Fibroblast of skin of scalp (primary cell): ENCODE measurements at places on chromosomes 4 and X.

DNA sequence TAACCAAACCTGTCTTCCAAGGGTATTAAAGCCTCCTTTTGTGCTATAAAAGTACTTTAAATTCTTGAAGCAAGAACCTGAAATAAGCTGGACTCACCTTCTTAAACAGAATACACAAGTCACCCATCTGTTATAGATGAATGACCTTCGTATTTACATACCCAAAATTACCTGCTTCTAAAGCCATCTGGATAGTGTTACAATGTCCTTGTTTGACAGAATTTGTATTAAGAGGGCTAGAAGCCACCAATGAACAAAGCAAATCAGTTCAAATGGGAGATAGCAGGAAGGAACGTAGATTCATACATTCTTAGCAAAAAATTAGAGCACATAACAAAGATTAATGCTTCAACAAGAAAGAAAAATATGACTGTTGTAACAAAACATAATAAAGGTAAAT lies 33.7 kb upstream of the CCSER1 start:
- no peak for DNase-seq

DNA sequence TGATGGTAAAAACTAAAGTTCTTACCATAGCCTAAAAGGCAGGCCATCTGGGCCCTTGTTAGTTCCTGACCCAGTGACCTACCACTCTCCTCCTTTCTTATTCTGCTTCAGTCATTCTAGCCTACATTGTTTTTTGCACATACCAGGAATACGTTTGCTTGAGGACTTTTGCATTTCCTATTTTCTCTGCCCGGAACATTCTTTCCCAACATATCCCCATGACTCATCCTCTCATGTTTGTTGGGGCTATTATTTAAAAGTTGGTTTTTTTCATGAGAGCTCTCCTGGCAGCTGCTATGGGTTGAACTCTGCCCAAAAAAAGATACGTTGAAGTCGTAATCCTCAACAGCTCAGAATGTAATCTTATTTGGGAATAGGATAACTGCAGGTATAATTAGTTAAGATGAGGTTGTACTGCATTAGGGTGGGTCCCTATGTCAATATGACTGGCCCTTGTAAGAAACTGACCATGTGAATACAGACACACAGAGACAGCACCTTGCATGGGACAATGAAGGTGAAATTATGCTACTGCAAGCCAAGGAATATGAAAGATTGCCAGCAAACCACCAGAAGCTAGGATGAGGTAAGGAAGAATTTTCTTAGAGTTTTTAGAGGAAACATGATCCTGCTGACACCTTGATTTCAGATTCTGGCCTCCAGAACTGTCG lies 138.3 kb upstream of the PDHA2 start:
- DNase-seq = no peak

DNA sequence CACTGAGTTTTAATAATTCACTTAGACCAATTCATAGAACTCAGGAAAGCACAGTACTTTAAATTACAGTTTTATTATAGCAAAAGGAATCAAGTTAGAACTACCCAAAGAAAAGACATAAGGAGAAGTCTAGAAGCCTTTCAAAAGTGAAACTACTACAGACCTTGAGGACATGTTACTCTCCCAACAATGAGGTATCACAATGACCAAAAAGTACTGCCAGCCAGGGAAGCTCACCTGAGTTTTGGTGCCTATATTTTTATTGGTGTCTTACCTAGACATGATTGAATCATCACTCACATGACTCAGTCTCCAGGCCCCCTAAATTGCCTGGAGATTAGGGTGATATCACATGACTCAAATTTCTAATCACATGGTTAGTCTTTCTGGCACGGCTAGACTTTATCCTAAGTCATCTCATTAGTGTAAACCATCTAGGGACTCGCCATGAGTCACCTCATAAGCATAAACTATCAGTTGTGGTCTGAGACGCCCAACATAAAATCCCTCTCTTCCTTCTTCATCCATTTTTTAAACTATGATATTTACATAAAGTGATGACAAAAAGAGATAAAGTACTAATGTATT lies 372.3 kb downstream of the TMA16 start:
- DNase-seq = no peak

- DNase-seq = peak; percentile 61
Measured at GRCh38 chr4:70515367-70516250, 2.8 kb upstream of the AMTN start.

DNA sequence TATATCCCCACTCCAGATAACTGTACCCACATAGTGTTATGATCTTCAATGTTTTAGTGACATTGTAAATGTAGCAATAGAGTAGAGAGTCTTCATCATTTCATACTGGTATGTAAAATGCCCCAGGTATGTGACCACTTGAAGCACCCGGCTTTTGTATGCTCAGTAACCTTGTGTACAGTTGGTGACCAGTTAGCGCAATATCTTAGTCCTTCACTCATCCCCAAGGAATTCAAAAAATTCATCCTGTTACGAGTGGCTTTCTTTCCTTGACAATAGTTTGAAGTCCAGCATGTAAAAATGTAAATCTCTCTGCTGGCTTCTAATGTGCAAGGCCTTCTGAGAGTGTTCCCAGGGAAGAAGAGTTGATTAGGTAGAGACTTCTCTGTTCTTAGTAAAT lies 145.6 kb downstream of the ARX start:
- peak; percentile 40 for DNase-seq

DNA sequence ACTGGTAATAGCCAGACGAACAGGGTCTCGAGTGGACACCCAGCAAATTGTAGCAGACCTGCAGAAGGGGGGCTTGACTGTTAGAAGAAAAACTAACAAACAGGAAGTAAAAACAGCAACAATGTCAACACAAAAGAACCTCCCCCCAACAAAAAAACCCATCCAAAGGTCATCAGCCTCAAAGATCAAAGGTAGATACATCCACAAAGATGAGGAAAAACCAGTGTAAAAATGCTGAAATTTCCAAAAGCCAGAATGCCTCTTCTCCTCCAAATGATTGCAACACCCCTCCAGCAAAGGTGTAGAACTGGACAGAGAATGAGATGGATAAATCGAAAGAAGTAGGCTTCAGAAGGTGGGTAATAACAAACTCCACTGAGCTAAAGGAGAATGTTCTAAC lies 313.0 kb upstream of the TEX13C start:
- DNase-seq = no peak

DNA sequence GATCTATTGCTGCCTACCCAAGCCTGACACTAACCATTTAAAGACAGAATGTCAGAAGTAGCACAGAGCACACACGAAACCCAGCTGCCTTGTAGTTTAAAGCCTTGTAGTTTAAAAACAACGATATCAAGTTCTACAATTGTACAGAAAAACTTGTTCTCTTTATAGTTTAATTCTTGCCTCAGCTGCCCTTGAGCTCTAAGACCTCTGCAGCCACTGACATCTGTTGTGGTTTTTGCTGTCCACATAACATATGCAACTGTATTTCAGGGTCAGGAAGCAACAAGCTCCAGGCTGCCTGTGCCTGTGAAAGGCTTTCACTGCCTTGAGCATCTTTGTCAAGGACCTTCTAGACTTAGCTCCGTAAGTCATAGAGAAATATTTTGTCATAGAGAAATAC lies 227.2 kb downstream of the SPCS3 start:
- DNase-seq = no peak

DNA sequence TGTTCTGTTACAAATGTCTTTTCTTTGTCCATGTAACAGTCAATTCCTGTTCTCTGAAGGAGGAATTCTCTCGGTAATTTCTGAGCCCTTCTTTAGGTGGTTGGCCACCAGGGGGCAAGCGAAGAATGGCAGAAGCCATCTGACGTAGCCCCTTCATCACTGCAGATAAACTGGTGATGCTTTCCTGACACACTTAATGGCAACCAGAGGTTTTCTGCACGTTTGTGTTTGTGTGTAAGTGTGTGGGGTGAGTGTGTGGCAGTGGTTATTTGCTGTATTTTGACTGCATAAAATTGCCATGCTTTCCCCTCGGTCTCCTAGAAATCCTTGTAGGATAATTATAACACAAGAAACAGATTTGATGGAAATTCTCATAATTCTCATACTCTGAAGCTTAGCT lies 64.8 kb upstream of the STOX2 start:
- DNase-seq = peak; percentile 75

DNA sequence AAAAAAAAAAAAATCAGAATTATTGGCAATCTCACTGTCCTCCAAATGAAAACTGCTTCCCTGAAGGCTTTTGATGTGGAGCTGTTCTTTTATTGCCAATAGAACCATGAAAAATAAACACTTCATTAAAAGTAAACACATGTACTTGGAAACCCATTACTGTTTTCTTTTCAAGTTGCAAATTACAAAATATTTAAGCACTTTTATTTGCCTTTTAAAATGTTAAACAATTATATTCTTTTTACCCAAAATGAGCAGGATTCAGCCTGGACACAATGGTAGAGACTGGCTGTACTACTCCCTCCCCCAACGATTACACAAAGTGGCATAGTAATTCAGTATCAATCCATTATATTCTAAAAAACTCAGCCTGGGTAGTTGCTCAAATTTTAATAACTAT lies 60.9 kb downstream of the SH2D1A start:
- DNase-seq = no peak

- DNase-seq = no peak
Measured at GRCh38 chr4:10245751-10246150, 129.2 kb upstream of the WDR1 start.

GRCh38 chr4:79626101-79626500 lies 218.1 kb upstream of the GK2 start:
- no peak for DNase-seq

- DNase-seq = no peak
Measured at GRCh38 chrX:55088795-55089489, at the start of gene PAGE2. Gene PAGE2, plus strand, starts transcription at chrX:55089018. Its CDS starts 1,003 bp downstream, at chrX:55090021.

DNA sequence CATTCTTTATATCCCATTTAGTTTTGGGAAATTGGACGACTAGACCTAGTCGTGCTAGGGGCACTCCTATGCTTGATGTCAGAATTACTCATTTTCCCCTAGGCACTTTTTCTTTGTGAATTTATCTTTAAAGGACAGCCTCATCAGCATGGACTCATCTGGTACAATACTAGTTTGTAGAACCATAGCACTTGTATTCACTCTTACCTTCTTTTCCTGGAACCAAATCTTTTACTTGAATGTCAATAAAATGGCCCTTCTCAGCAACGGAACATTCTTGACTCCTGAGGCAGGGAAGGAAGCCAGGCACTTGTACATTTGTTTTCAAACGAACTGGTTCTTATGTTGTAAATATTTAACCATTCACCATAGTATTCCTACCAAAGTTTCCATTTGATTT lies 187.1 kb downstream of the SHROOM3 start:
- DNase-seq = no peak

DNA sequence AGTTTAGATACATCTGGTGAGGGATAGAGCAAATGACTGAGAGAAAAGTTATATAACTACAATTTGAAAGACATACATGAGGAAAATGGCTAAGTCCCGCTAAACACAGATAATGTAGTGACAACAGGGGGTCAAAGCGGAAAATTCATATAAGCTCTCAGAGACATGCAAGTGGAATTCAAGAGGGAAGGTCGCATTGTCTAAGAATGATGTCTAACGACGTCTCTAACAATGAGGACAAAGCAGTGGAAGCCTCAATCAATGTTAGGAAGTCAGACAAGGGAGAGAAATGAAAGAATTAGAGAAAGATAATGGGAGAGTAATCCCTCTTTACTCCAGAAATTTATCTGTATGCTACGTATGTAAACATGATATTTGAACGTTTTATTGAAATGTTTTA lies 113.4 kb downstream of the ANTXR2 start:
- no peak for DNase-seq

- DNase-seq = peak; percentile 17
Measured at GRCh38 chr4:15006416-15007024, 4.2 kb downstream of the CPEB2 start.

- no peak for DNase-seq
Measured at GRCh38 chrX:17438221-17438620, 63.2 kb downstream of the NHS start.

DNA sequence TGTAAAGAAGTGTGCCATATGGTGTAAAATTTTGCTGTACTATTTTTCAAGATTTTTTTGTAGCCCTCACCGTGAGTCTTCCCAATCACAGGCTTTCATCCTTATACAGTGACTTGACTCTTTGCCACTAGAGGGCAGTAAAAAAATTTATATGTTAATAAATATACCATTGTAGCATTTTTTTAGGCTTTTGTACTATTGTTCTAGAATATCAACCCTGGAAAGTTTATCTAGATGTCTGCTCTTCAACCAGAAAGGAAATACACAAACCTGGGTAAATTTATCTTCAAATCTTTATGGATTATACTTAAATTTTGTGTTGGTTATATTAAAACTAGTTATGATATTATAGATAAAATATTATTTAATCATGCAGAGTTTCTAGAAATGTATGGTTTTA lies 235.3 kb downstream of the TENM3 start:
- DNase-seq = peak; percentile 60

DNA sequence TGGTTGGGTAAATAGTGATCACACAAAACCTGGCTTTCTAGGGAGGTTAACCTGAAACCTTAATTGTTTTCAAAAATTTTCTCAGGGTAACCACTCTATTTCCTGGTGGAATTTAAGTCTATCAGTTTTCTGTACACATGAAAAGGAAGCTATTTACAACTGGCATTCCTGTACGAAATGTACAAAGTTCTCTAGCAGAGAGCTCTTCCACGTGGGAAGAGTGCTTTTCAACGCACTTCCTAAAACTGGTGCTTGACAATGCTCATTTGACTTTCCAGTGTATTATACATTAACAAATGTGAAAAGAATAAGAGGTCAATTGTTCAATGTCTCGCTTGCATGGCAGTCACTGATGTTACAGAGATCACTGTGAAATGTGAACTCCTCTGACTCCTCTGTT lies 2.8 kb upstream of the SOD3 start:
- DNase-seq = no peak

DNA sequence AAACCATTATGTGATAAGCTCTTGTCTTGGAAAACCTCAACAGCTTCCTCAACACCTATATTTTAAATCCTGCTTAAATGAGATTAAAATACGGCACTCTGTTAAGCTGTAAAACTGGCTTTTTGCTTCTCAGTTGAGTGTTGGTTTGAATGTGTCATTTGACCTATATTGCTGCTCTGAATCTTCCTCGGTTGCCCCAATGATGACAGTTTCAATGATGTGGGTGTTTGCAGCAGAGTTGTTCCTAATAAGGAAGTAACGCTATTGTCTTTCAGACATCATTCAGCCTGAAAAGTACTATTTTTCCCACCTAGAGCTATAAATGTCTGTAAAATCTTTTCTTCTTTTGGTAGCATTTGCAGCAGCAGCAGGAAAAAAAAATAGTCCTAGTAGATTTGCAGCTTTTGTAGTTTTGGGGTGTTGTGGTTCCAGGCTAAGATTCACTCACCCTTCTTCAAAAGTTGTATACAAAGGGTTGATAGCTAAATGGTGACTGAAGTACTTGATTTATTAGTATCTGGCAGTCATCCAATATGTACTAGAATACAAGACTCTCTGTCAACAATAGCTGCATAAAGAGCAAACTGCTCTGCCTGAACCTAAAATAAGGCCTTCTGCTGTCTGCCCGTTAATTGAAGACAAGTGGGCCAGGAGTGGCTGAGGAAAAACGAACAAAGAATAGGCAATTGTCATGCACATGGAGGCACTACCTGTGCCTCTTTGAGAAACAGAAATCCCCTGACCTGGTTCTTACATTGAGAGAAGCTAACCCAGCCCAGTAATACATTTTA lies 333.1 kb downstream of the IL1RAPL1 start:
- no peak for DNase-seq

GRCh38 chr4:61336916-61337315 lies 136.8 kb downstream of the ADGRL3 start:
- no peak for DNase-seq
